T-cell (primary cell): ENCODE measurements at places on chromosomes 5 and 9. TPM values are rescaled to one million over a fixed set of nuclear protein-coding genes. Genes with fewer than 3 reads are reported as not detected.

Gene SHC3
- 0.16 TPM for total RNA-seq

Gene PDCD1LG2
- total RNA-seq = 0.76 TPM

Gene SPINK5
- 0.07 TPM for total RNA-seq

Gene CACNA1B
- total RNA-seq = not detected

Gene TRIM36
- total RNA-seq = 0.26 TPM

Gene GRIA1
- not detected for total RNA-seq

Gene SPATA31C1
- not detected for total RNA-seq

Gene SLCO4C1
- 0.12 TPM for total RNA-seq

Gene KLHL3
- total RNA-seq = 27.0 TPM

Gene PRLR
- 0.23 TPM for total RNA-seq

Gene KCNMB1
- not detected for total RNA-seq

Gene NRG2
- total RNA-seq = 0.12 TPM

Gene RASA1
- total RNA-seq = 23.9 TPM

Gene OR13C5
- total RNA-seq = not detected

Gene CER1
- not detected for total RNA-seq

Gene ANKRD31
- total RNA-seq = 1.3 TPM

Gene PCSK1
- not detected for total RNA-seq

Gene PCDHGA6
- 0.28 TPM for total RNA-seq

Gene DBH
- 0.82 TPM for total RNA-seq

Gene TAF11L10
- total RNA-seq = not detected

Gene SERINC5
- 134 TPM for total RNA-seq

Gene ADAMTS6
- 2.0 TPM for total RNA-seq

Gene ADAMTS12
- not detected for total RNA-seq

Gene TMEM232
- total RNA-seq = 1.5 TPM

Gene FAM163B
- total RNA-seq = not detected
